ENCODE measurements at places on chromosomes 4 and X.

DNA sequence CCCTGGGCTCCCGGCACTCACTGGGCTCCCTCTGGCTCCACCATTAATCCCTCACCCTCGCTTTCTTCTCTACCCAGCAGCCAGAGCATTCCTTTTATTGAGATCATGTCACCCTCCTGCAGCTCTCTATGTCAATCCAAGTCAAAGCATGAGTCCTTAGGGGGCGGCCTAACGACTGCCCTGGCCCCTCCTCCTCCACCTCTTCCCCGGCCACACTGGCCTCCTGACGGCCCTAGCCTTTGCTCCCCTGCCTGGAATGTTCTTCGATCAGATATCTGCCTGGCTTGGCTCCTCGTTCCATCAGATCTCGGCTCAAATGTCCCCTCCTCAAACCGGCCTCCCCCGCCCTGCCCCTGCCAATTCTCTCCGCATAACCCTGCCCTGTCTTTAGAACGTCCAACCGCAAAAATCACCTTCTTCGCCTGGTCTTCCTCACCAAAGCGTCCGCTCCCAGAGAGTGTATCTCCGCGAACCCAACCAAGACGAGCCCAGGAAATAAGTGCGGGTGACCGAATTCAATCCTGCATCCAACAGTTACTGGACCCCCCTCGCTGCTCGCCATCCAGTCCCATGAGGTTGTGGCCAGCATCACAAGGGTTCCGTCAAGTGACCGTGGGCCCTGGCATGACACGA is 722 bp upstream of the PNCK start:
- H3K27me3 ChIP-seq = peaks cover 3% of the 10 kb centered on the region
- no peak overlapping the region for H3K4me3 ChIP-seq
- H3K27ac ChIP-seq = no peak overlapping the region
- DNase-seq = peak; percentile 34
- H3K36me3 ChIP-seq = no peaks in the 10 kb centered on the region
- no peaks in the 10 kb centered on the region for H3K4me1 ChIP-seq

- H3K27ac ChIP-seq = no peak overlapping the region
- no peak for DNase-seq
- H3K36me3 ChIP-seq = no peaks in the 10 kb centered on the region
- H3K27me3 ChIP-seq = no peaks in the 10 kb centered on the region
Measured at GRCh38 chrX:70034646-70035045, 15.1 kb downstream of the AWAT2 start.

- H3K36me3 ChIP-seq = peaks cover 2% of the 10 kb centered on the region
- no peaks in the 10 kb centered on the region for H3K27me3 ChIP-seq
- H3K27ac ChIP-seq = no peak overlapping the region
- no peaks in the 10 kb centered on the region for H3K4me1 ChIP-seq
- no peak overlapping the region for H3K4me3 ChIP-seq
Measured at GRCh38 chr4:152346526-152346925, 189.4 kb downstream of the FBXW7 start.

GRCh38 chr4:53039741-53040458 is 177.8 kb downstream of the RASL11B start:
- H3K27ac ChIP-seq = no peak overlapping the region
- no peaks in the 10 kb centered on the region for H3K27me3 ChIP-seq
- no peaks in the 10 kb centered on the region for H3K36me3 ChIP-seq
- DNase-seq = no peak

DNA sequence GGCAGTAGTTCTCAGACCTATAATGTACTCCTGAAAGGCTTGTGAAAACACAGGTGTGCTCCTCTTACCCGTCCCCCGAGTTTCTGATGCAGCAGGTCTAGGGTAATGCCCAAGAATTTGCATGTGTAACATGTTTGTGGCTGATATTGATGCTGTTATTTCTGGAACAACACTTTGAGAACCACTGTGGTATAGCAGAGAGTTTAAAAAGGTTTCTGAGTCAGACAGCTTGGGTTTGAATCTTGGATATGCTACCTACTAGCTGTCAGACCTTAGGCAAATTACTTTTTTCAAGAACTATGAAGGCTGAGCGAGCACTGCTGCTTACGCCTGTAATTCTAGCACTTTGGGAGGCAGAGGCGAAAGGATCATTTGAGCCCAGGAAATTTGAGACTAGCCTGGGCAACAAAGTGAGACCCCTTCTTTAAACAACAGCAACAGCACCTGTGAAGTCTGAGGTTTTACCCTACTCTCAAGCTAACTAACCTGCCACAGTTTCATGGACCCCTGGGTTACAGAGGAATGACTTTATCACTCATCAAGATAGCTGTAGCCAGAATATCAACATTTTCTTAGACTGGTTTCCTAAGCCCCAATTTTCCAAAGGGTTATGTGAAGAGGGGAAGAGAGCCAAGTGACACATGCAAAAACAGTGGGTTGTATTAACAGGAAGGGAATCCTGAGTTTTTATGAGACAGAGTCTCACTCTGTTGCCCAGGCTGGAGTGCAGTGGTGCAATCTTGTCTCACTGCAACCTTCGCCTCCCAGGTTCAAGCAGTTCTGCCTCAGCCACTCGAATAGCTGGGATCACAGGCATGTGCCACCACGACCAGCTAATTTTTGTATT is 5.1 kb downstream of the AFF1 start:
- H3K4me3 ChIP-seq = no peak overlapping the region
- no peaks in the 10 kb centered on the region for H3K27me3 ChIP-seq
- H3K27ac ChIP-seq = no peak overlapping the region

DNA sequence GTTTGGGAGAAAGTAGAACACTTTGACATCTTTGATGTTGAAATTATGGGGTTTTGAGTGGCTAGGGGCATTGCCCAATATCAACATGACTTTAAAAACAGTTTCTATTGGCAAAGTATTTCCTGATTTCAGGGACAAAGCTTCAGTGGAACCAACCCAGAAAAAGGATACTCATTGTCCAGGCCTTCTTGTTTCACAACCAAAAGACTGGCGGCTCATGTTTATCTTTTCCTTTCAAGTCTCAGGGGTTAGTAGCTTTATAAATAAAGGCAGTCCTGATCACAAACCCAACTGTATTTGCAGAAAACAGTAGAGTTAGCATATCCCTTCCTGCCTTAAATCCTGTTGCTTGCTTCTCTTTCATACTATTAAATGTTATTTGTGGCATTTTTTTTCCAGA is 119.1 kb downstream of the SLITRK2 start:
- no peak for DNase-seq
- H3K4me3 ChIP-seq = no peak overlapping the region
- H3K27ac ChIP-seq = no peak overlapping the region

DNA sequence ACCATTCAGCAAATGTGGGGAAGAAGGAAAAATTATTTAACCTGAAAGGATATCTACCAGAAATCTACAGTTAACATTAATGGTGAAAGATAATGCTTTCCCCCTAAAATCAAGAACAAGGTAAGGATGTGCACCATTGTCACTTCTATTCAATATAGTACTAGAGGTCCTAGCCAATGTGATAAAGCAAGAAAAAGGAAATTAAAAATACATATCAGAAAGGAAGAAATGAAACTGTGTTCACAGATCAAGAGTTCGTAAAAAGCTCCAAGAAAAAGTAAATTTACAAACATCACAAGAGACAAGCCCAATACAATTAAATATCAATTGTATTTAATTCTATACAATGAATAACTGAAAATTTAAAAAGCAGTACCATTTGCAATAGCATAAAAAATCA is 57.6 kb downstream of the CNOT6L start:
- DNase-seq = no peak
- no peaks in the 10 kb centered on the region for H3K4me1 ChIP-seq
- H3K36me3 ChIP-seq = no peaks in the 10 kb centered on the region

DNA sequence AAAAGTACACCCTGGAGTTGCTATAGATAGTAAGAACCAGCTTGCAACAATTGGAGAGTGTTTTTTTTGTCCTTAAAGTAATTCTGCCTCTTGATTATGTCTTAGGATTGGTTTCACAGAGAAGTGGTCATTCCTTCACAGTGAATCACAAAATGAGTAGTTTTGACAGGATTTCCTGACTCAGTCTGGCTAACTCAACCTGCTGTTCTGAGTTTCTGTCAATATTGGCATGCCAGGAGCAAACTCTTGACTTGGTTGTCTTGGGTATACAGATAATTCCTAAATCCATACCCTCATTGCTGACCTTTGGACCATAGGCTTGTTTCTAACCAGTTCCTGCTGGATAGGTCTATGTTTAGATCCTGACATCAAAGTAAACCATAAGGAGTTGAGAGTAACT is 9.4 kb downstream of the FHIP1A start:
- H3K27me3 ChIP-seq = no peaks in the 10 kb centered on the region
- no peak for DNase-seq
- H3K27ac ChIP-seq = no peak overlapping the region
- H3K4me1 ChIP-seq = no peaks in the 10 kb centered on the region

DNA sequence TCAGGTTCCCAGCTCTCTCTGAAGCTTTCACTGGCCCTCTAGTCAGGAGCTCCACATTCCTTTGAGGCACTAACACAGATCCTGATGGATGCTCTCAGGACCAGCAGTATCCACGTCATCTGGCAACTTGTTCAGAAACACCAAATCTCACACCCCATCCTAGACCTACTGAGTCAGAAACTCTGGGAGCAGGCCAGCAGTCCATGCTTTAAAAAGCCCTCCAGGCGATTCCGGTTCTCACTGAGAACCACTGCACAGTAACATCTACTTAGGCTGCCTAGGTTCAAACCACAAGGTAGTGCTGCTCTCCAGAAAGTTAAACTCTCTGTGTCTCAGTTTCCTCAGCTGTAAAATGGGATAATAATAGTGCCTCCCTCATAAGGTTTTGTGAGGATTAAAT is 55.3 kb downstream of the CCDC158 start:
- no peaks in the 10 kb centered on the region for H3K36me3 ChIP-seq
- no peak overlapping the region for H3K27ac ChIP-seq
- no peaks in the 10 kb centered on the region for H3K27me3 ChIP-seq
- no peak overlapping the region for H3K4me3 ChIP-seq
- DNase-seq = no peak

- H3K4me3 ChIP-seq = no peak overlapping the region
- no peaks in the 10 kb centered on the region for H3K4me1 ChIP-seq
- H3K36me3 ChIP-seq = no peaks in the 10 kb centered on the region
- H3K27ac ChIP-seq = no peak overlapping the region
Measured at GRCh38 chr4:73754934-73755333, 14.6 kb downstream of the CXCL8 start.

DNA sequence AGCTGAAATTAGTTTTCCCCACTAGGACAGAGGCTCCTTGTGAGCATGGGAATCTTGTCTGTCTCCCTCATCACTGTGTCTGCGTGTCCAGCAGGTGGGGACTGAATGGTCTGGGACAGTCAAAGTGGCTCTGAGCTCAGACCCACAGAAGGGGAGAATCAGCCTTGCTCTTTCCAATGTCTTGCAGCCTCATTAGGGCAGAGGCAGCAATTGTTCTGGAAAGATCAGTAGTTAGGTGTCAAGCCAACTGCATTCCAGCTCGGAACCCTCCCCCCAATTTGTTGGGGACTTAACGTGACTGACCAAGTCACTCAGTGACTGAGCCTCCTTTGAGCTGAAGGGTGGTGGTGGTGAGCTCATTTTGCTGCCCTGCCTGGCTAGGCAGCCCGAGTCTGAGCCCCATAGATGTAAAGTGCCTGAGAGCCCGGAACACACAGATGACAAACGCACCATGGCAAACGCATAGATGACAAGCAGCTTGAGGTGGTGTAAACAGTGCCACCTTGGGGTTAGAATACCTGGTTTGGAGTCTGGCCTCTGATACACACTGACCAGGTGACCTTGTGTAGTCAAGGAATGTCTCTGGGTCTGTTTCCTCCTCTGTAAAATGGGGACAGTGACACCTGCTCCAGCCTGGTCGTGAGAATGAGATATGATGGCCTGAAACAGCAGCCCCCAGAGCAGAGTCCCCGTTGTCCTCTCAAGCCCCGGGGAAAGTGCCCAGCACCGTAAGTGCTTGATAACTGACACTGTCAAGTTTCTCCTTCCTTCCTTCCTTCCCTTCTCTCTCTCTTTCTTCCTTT is 2.7 kb upstream of the SORCS2 start:
- DNase-seq = no peak
- no peak overlapping the region for H3K4me3 ChIP-seq
- no peak overlapping the region for H3K27ac ChIP-seq

DNA sequence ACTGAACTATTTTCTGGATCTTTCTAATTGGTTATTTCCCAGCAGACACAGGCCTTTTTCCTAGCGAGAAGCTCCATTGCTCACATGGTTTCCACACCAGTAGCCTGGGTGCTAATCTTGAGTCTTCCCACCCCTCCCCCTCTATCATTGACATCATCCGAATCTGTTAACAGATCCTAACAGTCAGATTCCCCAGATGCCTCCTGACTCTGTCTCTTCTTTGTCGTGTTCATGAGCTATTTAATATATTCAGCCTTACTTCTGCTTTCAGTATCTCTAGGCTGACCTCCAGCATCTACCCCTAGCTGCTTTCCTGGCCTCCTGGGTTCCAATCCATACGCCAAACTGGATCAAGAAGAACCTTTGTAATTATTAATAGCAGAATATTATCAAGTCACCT is 85.0 kb downstream of the CLNK start:
- H3K27ac ChIP-seq = no peak overlapping the region
- H3K27me3 ChIP-seq = no peaks in the 10 kb centered on the region
- no peaks in the 10 kb centered on the region for H3K4me1 ChIP-seq
- H3K36me3 ChIP-seq = no peaks in the 10 kb centered on the region

DNA sequence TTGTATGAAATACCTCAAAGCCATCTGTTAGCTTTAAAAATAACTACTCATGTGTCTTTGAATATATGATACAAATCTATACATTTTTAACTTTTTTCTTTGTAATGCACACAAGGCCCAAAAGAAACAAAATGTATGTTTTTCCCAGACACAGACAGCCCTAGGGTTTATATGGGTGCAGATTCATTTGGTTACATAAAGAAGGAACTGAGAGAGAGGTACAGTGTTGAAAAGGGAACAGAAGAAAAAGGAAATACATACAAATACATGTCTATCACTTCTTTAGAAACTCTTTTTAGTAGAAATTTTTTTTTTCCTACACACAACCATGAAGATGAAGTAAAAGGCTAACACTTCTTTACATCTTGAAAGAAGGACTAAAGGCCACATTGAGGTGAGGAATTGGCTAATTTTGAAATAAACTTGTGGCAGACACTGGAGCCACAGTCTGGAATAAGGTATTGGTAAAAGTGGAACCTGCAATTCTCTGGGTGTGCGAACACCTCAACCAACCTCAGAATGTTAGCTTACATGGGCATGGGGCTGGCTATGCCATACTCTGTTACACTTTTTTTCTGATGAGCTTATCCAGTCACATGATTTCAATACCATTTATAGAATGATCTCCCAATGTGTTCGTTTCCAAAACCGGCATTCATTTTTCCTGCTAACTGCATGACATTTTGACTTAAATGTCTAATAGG is 67.9 kb downstream of the FAM47C start:
- no peak for DNase-seq
- no peaks in the 10 kb centered on the region for H3K4me1 ChIP-seq
- no peak overlapping the region for H3K27ac ChIP-seq
- H3K27me3 ChIP-seq = no peaks in the 10 kb centered on the region
- no peaks in the 10 kb centered on the region for H3K36me3 ChIP-seq

DNA sequence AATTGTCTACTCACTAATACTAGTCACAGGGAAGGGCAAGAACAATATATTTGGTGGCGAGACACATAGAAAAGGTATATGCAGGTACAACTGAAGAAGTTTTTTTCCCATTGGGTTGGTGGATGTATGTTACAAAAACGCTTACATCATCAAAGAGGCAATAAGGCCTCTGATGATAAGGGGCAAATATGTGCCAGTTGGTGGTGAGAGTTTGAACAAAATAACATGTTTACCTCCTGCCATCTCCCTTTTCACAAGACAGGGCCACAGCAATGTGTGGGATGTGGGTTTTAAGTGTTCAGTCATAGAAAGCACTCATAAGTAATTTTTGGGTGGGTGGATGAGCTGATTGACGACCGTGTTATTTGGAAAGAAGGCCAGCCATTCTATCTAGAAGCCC is 41.7 kb downstream of the PAGE2 start:
- H3K4me3 ChIP-seq = no peak overlapping the region
- no peaks in the 10 kb centered on the region for H3K27me3 ChIP-seq
- no peak overlapping the region for H3K27ac ChIP-seq
- DNase-seq = no peak
